A549 treated with ZK216348 at 1 μM for 4 hours (cell line): ENCODE measurements at places on chromosomes 1 and 21. TPM values are rescaled to one million over a fixed set of nuclear protein-coding genes. Genes with fewer than 3 reads are reported as not detected.

Gene LCE6A
- not detected in 5 replicates for total RNA-seq

Gene CFAP74
- total RNA-seq, result 0.02 to 0.07 TPM in 2 of 5 replicates, not detected in the others

Gene OR10Z1
- total RNA-seq, result not detected in 5 replicates

Gene COL11A1
- total RNA-seq, result 0.97 to 3.5 TPM (median 2.6 TPM) in 5 replicates

Gene CYYR1
- total RNA-seq, result not detected in 5 replicates

Gene RAB25
- 0.29 to 0.62 TPM (median 0.38 TPM) in 3 of 5 replicates, not detected in the others for total RNA-seq

Gene UBL4B
- not detected in 5 replicates for total RNA-seq

Gene PAX7
- total RNA-seq, result 0.39 to 1.1 TPM (median 0.73 TPM) in 5 replicates

Gene DPT
- total RNA-seq, result not detected in 5 replicates

Gene LIPI
- not detected in 5 replicates for total RNA-seq

Gene HSD3B1
- total RNA-seq, result not detected in 5 replicates

Gene C1orf87
- total RNA-seq, result not detected in 5 replicates

Gene FCER1G
- 0.70 TPM in 1 of 5 replicates, not detected in the others for total RNA-seq

Gene TTC4
- total RNA-seq, result 24.9 to 40.9 TPM (median 28.5 TPM) in 5 replicates

Gene ETV3L
- not detected in 5 replicates for total RNA-seq

Gene ABCB10
- 14.4 to 21.0 TPM (median 18.5 TPM) in 5 replicates for total RNA-seq

Gene KLF17
- total RNA-seq, result 0.27 to 0.62 TPM (median 0.52 TPM) in 5 replicates

Gene ASTN1
- total RNA-seq, result not detected in 5 replicates

Gene PCAT6
- 1.4 to 5.4 TPM (median 4.3 TPM) in 5 replicates for total RNA-seq

Gene SPRR5
- total RNA-seq, result not detected in 5 replicates

Gene FMO3
- total RNA-seq, result not detected in 5 replicates

Gene AADACL3
- total RNA-seq, result not detected in 5 replicates

Gene C1orf94
- not detected in 5 replicates for total RNA-seq

Gene PADI1
- total RNA-seq, result 0.86 to 2.1 TPM (median 1.9 TPM) in 5 replicates

Gene PDZK1
- total RNA-seq, result 0.39 to 1.7 TPM (median 0.98 TPM) in 5 replicates

Gene KRTAP19-3
- total RNA-seq, result not detected in 5 replicates

Gene OLFML3
- total RNA-seq, result 2.4 to 3.7 TPM (median 3.6 TPM) in 5 replicates

Gene ADAMTS4
- 0.02 TPM in 1 of 5 replicates, not detected in the others for total RNA-seq

Gene BSDC1
- total RNA-seq, result 16.7 to 22.6 TPM (median 22.5 TPM) in 5 replicates

Gene SEC16B
- total RNA-seq, result 0.43 to 1.1 TPM (median 0.79 TPM) in 5 replicates

Gene TYW3
- total RNA-seq, result 15.4 to 20.5 TPM (median 18.2 TPM) in 5 replicates

Gene TFF3
- total RNA-seq, result not detected in 5 replicates

Gene TNFRSF4
- total RNA-seq, result 0.20 to 0.23 TPM in 2 of 5 replicates, not detected in the others
